ENCODE measurements at places on chromosomes 1 and 21.

DNA sequence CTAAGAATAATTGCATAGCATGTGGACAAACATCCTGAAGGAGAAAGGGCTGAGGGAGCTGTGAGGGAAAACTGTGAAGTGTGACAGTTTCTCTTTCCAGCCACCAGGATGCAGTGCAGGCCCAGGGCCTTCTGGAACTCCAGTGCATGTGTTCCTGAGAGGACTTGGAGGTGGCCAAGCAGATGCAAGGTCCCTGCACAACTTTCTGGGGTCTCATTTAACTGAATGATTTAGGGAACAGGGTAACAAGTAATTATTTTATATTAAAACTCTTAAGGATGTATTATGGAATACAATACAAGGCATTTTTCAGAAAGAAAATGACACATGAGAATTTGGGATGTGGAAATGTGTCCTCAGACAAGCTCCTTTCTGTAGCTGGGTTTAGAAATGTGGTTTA is 61.2 kb upstream of the MCOLN3 start:
- DNase-seq = no peak

DNA sequence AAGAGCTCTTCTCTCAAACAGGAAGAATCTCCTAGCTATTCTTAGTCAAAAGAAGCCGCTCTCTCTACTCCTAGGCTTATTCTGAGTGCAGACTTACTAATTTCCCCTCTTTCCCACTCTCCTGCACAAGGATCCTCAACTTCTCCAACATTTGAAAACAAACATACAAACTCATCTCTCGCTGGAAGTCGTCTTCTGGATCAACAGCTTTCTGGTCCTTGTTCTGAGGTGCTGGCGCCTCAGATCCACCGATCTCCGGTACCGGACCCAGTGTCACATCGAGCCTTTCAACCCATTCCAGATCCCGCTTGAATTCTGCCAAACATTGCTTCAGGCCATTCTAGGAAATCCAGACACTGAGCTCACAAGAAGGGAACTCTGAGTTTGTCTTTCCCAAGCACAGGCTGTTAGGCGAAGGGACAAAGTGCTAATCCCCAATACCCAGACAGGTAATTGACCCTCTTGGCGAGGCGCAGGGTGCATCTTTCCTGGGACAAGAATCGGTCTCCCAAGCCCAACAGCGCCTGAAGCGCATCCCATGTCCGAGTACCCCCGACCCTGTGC is 696 bp downstream of the EBNA1BP2 start:
- DNase-seq = no peak

DNA sequence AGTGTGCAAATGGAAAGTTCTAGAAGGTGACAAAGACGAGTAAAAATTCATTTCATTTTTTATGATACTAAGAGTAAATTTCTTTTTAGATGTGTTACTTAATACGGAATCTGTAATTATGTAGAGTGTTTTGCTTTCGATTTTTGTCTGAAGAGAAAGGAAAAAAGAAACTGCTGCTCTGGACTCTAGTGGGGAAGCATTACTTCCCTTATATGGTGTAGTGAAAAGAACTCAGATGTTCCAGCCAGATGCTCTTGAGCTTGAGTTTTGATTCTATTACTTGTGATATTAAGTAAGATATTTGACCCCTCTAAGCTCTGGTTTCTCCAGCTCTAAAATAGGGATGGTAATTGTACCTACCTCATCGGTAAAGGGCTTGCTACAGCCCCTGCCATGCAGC is 12.2 kb upstream of the GPR161 start:
- no peak for DNase-seq

GRCh38 chr21:27631471-27631870 is 664.6 kb upstream of the ADAMTS5 start:
- no peak for DNase-seq

GRCh38 chr1:208238710-208239472 is 5.3 kb downstream of the PLXNA2 start:
- DNase-seq = no peak

GRCh38 chr1:159177272-159177907 is 6.0 kb downstream of the CADM3 start:
- DNase-seq = no peak

GRCh38 chr1:226686440-226687425 is 52.3 kb downstream of the ITPKB start:
- no peak for DNase-seq

- DNase-seq = no peak
These were observed 53.9 kb upstream of the PTGFRN start for GRCh38 chr1:116855773-116856201.

- DNase-seq = no peak
These were observed 8.1 kb downstream of the IL6R start for GRCh38 chr1:154413177-154413783.

GRCh38 chr1:231396643-231397042 is 25.4 kb downstream of the EGLN1 start:
- no peak for DNase-seq

DNA sequence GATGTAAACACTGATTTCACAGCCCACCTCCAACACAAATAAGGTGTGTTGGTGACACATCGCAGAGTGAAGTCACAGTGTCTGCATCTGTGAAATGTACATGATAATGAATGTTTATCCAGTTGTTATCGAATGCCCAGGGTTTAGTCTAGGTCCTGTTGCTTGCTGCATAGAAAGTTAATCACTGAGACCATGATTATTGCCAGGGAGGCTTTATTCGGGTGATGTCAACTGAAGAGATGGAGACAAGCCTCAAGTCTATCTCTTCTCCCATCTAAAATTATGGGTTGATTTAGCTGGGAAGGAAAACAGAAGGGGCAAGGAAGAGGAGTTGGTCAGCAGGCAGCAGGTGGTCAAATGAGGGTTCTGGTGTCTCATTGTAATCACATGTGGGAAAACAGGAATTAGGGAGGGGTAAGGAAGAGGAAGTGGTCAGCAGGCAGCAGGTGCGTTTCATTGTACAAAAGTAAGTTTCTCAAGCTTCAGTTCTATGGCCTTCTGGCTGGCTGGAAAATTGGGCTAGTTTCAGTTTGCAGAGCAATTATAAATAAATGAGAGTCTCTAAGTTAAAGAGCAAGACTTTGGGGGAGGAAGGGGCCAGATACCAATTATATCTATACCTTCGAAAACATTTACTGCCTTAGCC is 146.3 kb upstream of the DNAH14 start:
- no peak for DNase-seq

- DNase-seq = peak; percentile 51
These were observed 47.4 kb upstream of the LBR start for GRCh38 chr1:225474986-225475820.

DNA sequence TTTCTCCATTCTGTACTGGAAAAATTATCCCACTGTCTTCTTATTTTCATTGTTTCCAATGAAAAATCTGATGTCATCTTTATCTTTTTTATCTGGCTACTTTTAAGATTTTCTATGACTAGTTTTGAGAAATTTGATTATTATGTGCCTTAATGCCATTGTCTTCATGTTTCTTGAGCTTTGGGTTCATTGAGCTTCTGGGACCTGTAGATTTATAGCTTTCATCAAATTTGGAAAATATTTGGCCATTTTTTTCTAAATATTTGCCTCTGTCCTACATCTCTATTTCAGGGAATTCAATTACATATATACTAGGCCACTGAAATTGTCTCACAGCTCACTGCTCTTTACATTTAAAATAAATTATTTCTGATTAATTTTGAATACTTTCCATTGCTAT is 38.7 kb upstream of the KCNH1 start:
- no peak for DNase-seq

- DNase-seq = no peak
These were observed 163.3 kb downstream of the RHOU start for GRCh38 chr1:228898582-228898992.

- no peak for DNase-seq
These were observed 3.2 kb downstream of the MTHFR start for GRCh38 chr1:11802616-11802972.

GRCh38 chr1:21239221-21239620 is 51.0 kb downstream of the ECE1 start:
- no peak for DNase-seq

- DNase-seq = no peak
These were observed 36.1 kb upstream of the FAM131C start for GRCh38 chr1:16109571-16109970.

DNA sequence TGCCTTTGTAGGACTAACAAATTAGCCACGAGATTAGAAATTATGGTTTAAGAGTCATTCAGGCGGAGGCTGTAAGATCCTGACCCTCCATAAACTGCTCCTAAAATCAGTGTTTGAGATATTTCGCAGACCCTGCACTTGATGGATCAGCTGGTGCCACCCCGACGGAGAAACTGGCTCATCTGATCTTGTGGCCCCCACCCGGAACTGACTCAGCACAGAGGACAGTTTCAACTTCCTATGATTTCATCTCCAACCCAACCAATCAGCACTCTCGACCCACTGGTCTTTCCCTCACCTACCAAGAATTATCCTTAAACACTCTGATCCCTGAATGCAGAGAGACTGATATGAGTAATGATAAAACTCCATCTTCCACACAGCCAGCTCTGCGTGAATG is 3.7 kb upstream of the JAM2 start:
- no peak for DNase-seq

- DNase-seq = no peak
These were observed 68.6 kb downstream of the ZC3H11B start for GRCh38 chr1:219544163-219544846.

DNA sequence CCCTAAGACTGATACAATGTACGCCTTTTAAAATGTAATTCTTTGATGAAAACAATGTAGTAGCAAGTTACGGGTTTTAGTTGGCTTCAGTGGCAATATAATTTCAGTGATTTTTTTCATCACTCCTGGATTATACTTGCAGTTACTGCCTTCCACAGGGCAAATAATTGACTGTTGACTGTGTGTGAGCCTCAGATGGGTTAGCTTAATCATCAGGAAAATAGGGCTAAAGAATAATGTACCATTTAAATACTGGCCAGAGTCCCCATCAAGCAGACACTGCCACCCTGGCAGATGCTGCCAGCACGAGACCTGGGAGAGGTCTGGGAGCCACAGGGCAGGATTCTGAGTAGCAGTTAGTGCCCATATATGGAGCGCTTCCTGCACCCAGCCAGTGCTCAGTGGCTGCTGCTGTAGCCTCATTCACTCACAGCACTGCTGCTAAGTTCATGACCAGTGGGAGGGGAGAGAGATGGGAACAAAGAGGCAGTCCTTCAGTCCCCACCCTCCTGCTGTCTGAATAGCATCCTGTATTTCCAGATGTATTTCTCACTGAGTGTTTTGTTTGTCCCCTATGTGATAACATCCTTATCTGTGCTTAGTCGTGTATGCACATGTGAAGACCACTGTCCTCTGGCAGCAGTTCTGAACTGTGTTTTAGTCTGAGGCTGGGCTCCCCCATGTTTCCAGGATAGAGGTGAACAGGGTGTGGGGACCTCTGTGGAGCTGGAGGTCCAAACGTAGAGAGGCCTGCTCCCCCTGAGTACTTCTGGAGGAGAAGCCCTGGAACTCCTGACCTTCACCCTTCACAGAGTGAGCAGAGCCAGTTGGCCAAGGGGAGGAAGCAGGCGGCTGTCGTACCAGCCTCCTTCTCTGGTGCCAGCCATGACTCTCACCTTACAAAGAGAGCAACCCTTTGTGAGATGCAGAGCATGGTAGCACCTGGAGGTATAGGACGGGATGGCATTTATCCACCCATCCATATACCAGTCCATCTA is 80.4 kb downstream of the ADARB1 start:
- no peak for DNase-seq

DNA sequence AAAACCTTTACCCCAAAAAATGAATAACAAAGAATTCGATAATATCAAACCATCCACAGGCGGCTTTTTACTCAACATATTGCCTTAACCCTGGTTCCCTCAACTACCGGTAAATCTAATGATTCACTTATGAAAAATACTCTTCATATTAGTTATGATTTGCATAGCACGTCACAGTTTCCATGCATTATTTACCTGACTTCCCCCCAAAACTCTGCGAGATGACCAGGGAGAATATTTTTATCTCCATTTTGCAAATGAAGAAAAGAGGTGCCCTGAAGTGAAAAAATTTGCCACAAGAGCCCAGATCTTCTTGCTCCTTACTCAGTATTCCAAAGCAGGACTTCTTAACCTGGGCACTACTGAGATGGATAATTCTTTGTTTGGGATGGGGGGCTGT is 2.9 kb downstream of the JAK1 start:
- no peak for DNase-seq

DNA sequence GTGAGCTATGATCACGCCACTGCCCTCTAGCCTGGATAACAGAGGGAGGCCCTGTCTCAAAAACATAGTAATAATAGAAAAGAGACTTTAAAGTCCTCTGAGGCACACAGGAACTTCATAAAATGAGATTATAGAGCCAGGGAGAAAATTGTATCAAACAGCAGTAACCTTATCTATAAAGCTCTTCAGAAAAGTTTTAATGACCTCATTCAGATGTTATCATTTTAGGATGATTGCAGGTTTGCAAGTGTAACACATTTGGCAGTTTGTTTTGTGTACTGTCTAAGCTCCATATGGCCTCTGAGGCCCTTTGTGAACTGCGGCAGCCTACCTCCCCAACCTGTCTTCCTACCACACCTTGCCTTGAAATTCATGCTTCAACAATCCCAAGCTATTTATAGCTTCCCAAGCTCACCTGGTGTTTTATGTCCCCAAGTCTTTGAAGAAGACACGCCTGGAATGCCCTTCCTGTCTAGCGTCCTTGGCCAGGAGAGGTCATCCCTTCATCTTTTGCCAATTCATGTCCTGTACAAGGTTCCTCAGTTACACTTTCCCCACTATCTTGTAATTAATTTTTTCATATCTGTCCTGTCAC is 8.5 kb upstream of the AKNAD1 start:
- no peak for DNase-seq

- no peak for DNase-seq
These were observed 5.6 kb downstream of the COL8A2 start for GRCh38 chr1:36119456-36119855.

DNA sequence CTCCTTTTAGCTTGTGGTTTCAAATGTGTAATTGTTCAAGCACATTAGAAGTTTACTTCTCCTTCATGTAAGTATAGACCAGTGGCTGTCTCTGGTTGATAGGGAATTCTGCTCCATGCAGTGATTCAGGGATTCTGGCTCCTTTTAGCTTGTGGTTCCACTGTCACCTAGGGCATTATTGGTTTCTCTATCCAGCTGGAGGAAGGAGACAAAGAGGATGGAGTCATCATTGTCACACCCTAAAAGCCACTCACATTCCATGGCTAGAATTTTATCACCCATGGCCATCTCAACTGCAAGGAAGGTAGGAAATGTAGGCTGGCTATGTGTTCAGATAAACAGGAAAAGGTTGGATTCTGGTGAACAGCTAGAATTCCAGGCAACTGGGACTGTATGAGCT is 131.2 kb downstream of the URB2 start:
- no peak for DNase-seq

- DNase-seq = no peak
These were observed 172.6 kb downstream of the KIF26B start for GRCh38 chr1:245327360-245327759.

DNA sequence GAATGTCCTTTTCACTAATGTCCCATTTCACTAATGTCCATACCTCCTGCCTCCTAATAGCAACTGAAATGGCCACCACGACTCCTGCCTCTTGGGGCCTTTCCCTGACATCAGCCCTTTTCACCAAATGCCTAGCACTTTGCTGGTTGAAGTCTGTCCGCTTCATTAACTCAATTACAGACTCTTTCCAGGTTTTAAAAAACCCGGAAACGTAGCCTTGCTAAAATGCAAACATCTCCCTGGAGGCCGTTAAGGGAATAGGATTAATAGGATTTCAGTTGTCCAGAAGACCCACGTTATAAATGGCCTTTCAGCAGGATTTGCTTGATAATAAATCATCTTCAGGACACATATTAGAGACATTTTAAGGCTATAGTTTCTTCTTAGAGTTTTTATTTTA is 25.7 kb upstream of the ERO1B start:
- DNase-seq = no peak

GRCh38 chr1:167474191-167474641 is 44.1 kb downstream of the CD247 start:
- DNase-seq = no peak

- no peak for DNase-seq
These were observed 21.7 kb downstream of the SLC26A9 start for GRCh38 chr1:205921570-205921909.
